CD4-positive, alpha-beta T cell treated with Interleukin-15 for 4 hours (primary cell): ENCODE measurements at places on chromosomes 7 and 10.

GRCh38 chr7:138746073-138746472 is 44.9 kb upstream of the SVOPL start:
- DNase-seq = peak; percentile 26

GRCh38 chr10:36202881-36203280 is 560.8 kb upstream of the FZD8 start:
- no peak for DNase-seq

DNA sequence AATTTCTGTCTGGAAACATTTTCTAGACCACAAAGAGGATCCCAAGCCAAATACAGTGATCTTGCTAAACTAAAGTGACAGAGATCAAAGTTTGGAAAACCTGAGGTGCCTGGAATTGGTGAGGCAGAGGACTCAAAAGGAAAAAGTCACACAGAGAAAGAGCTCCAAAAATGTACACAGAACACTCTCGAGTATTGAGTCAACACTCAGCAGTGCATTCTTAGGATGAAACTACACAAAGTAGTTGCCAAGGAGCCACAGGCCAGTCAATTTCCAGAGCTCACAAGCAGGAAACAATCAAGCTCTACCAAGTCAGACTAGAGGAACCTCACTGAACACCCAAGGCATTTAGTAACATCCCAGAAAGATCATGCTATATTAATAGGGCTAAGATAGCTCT is 61.3 kb downstream of the MICU1 start:
- no peak for DNase-seq

- no peak for DNase-seq
Observed at GRCh38 chr10:88227342-88228018, 355.6 kb downstream of the RNLS start.

DNA sequence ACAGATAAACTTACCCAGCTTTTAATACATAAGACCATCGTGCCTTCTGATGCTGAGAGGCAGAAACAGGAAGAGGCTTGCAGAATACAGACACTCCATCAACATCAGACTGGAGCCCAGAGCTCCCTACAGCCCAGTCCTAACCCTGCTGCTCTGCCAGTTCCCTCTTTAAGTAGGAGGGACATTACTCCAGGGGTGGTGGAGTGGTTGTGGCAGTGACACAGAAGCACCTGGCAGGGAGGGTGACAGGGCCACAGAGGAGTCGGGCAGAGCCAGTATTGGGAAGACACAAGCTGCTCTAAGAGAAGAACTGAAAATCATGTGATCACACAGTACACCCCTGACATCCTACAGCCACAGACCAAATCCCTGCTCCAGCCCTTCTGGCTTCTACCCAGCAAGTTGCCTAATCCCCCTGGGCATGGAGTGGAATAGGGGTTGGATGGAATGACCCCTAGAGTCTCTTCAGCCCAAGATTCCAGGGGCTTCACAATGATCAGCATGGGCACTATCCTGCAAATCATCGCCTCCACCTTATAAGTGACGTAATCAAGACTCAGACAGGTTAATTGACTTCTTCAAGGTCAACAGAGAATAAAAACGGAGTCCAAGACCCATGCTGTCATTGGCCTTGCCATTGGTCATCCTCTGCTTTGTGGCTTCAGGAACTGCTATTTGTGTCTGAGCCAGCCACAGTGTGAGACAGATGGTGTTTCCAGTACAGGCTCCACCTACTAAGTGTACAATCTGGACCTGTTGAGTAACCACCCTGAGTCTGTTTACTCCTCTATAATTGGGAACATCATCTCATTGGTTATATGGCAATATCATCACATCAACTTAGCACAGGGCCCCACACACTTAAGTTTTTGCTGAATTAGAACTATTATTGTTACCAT is 61.1 kb upstream of the ZMIZ1 start:
- no peak for DNase-seq

GRCh38 chr10:4981722-4982471 is 18.7 kb downstream of the AKR1C1 start:
- no peak for DNase-seq

DNA sequence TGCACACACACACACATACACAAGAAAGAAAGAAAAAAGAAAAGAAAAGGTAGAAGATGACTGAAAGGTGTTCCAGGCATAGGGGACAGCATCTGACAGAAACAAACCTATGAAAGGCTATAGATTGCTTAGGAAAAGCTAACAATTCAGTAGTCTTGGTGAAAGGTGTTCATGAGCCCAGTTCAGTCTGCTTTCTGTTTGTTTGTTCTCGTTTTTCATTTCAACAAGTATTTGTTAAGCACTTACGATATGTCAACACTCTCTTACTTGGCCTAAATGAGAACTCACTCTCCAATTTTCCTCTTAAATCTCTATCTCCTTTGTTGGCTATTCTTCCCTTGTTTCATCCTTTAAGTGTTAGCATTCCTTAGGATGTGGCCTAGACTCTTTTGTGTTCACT is 133.2 kb downstream of the GRM8 start:
- DNase-seq = no peak

DNA sequence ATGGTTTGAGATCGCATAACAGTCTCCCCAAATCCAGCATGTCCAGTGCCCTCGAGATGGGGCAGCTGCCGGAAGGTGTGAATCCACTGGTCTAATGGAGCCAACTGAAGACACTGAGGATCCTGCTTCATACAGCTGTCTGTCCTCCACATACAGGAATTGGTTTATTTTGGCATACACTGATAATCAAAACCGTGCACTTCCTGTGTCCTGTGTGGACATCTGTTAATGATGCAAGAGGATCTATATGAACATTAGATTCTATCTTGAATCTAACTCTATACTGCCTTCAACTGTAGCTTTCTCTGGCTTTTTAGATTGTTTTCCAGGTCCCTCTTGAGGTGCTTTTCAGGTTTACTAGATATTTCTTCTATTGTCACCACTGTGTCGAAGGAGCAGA is 3.0 kb upstream of the JAZF1 start:
- no peak for DNase-seq

- no peak for DNase-seq
Observed at GRCh38 chr7:141003172-141004065, 11.3 kb downstream of the MRPS33 start.

- no peak for DNase-seq
Observed at GRCh38 chr7:7100432-7100849, 81.9 kb upstream of the C1GALT1 start.

GRCh38 chr10:113216102-113216501 is 266.1 kb downstream of the TCF7L2 start:
- DNase-seq = no peak

DNA sequence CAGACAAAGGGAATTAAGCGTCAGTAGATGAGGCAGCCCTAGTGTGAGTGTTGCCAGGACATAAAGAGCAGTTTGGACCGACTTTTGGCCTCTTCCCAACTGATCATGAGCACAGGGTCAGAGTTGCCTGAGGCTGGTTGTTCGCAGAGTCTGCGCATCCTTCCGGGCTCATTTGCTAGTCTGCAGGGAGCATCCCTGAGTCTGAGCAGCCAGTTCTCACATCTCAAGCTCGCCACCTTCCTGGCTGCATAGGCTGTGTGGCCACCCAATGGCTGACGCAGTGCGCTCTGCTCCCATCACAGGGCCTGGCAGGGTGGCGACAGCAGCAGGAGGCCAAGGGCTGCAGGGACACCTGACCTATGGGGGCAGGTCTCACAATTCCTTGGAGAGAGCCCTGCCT is 5.0 kb downstream of the GAD2 start:
- DNase-seq = no peak

DNA sequence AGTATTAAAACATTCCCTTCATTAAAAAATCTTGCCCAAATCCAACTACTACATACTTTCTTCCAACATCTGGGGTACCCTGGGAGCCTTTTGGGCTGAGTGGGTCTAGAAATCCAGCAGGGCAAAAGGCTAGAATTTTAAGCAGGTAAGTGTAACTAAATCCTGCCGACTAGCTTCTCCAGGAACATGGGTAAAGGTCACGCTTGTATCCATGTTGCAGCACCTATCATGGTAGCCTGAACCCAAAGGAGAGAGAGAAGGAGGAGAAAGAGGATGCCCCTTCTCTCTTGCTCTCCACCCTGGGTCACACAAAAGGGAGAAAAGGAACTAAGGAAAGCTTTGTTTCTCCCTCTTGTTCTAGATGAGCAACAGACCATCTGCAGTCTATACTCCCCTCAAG is 53.3 kb downstream of the ZNF680 start:
- no peak for DNase-seq

GRCh38 chr7:94042381-94042780 is 38.2 kb upstream of the BET1 start:
- no peak for DNase-seq

DNA sequence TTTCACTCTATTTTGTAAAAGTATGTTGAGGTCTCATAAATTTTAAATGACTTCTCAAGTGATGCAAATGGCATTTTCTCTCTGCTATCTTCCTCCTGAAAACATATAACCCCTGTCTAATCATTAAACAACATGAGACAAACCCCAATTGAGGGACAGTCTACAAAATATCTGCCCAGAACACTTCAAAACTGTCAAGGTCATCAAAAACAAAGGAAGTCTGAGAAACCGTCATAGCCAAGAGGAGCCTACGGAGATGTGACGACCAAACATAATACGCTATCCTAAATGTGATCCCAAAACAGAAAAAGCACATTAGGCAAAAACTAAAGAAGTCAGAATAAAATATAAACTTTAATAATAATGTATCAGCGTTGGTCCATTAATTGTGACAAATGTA is 282.3 kb upstream of the SEMA3C start:
- no peak for DNase-seq

DNA sequence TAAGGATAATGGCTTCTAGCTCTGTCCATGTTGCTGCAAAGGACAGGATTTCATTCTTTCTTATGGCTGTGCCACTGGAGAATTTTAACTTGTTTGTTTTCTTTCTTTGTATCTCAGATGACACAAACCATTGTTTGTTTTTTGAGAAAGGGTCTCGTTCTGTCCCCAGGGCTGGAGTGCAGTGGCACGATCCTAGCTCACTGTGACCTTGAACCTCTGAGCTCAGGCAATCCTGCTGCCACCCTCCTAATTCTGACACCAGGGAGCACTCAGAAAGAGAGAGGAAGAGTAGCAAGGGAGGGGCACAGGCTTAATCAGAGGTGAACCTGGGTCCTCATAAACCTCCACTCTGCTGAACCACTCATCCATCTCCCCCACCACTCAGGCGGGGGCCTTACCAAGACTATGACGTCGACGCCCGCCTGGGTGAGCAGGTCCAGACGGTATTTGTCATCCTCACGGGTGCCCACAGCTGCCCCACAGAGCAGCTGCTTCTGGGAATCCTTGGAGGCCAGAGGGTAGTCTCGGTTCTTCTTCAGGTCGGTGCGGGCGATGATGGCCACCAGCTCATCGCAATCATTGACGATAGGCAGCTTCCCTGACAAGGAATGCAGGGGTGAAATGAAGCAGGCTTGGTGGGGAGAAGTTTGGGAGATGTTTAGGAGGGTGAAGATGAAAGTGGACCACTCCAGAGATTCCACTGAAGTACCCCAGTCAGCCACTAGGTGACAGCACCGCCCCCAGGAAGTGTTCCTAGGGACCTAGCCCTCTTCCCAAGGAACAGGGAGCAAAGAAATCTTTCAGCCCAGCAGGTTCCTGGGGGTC is 11.6 kb downstream of the IMPDH1 start:
- peak; percentile 54 for DNase-seq
